ENCODE measurements at places on chromosomes 3 and 15.

DNA sequence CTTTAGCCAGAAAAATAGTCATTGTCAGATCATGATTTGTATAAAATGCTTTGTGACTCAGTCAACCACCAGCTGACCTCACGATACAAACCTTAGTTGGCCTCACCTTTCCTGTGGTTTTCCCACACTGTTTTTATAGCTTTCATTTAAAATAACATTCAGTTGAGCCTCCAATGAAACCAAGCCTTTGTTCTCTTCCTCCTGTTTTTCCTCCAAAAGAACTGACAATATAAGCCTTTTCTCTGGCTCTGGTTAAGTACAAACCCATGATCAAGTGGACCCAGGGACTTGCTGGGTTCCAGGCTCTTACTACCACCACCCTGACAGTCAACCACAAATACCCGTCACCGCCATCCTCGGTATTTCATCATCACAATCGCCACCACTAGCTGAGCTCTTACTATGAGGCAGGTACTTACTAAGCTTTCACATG, 81.7 kb downstream of the TAMM41 start:
- DNase-seq = no peak

- DNase-seq = no peak
Measured at GRCh38 chr3:81406318-81406717, 355.1 kb downstream of the GBE1 start.

- no peak for DNase-seq
Measured at GRCh38 chr15:73751899-73752805, 999 bp downstream of the INSYN1 start.

DNA sequence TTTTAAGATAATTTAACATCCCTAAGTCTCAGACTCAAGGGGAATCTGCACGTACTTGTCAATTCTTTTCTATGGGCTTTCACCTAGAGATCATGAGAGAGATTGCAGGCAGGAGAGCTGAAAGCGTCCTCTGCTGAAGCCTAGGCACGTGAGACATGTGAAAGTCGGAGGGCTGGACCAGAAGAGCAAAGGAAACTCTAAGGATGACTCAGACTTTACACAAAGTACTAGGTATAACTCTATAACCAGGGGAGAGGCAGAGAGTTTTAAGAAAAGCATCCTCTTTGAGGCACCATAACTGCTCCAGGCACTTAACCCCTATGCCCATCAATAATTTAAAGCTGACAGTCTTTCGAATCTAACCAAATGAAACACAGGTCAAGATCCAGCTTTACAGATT, 436.6 kb downstream of the VGLL3 start:
- no peak for DNase-seq

DNA sequence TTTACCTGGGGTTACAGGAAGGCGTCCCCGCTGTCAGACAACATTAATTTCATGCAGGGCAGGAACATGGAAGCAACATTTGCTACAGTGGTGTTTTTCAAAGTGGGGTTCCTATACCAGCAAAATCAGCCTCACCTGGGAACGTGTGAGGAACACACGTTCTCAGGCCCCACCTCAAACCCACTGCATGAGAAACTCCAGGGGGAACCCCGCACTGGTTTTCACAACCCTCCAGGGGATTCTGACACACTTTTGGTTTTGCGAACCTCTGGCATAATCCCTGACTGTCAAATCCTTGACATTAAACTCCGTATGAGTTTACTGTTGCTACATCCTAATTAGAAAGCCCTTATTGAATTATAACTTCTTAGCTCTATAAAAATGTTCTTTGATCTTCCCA, 127.7 kb downstream of the LRRK1 start:
- no peak for DNase-seq

DNA sequence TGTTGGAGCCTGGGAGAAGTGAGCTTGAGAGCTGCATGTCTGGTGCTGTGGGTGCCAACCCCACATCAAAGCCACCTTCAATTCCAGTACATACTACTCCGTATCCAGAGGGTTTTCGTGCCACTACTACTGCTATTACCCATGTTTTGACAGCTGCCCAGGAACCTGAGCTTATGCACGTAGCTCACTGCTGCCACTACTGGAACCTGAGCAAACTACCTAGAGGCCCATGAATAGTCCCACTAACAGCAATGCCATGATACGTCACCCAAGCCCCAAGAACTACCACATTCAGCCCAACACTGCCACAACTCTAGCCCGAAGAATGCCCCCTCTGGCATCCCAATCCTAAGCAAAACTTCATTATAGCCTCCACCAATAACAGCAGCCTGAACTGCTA, 215.2 kb upstream of the BCHE start:
- DNase-seq = no peak

- no peak for DNase-seq
Measured at GRCh38 chr15:75830910-75831805, 12.1 kb upstream of the UBE2Q2 start.

GRCh38 chr15:27820232-27820631, 278.9 kb downstream of the OCA2 start:
- DNase-seq = no peak

GRCh38 chr15:35871282-35871681, 325.3 kb upstream of the DPH6 start:
- no peak for DNase-seq

DNA sequence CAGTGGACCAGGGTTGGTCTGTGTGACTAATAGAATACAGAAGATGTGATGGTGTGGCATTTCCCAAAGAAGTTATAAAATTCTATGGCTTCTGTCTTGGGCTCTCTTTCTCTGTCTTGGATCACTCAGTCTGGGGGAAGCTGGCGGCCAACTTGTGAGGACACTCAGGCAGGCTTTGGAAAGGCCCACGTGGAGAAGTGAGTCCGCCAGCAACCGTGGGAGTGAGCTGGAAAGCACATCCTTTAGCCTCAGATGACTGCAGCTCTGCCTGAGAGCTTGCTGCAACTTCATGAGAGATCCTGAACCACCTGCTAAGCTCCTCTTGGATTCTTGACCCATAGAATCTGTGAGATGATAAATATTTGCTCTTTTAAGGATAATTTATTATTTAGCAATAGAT, 72.0 kb upstream of the RASGRP1 start:
- no peak for DNase-seq

GRCh38 chr15:58182460-58183163, 44.4 kb downstream of the AQP9 start:
- no peak for DNase-seq

GRCh38 chr3:124972457-124972856, 37.9 kb upstream of the MUC13 start:
- no peak for DNase-seq

DNA sequence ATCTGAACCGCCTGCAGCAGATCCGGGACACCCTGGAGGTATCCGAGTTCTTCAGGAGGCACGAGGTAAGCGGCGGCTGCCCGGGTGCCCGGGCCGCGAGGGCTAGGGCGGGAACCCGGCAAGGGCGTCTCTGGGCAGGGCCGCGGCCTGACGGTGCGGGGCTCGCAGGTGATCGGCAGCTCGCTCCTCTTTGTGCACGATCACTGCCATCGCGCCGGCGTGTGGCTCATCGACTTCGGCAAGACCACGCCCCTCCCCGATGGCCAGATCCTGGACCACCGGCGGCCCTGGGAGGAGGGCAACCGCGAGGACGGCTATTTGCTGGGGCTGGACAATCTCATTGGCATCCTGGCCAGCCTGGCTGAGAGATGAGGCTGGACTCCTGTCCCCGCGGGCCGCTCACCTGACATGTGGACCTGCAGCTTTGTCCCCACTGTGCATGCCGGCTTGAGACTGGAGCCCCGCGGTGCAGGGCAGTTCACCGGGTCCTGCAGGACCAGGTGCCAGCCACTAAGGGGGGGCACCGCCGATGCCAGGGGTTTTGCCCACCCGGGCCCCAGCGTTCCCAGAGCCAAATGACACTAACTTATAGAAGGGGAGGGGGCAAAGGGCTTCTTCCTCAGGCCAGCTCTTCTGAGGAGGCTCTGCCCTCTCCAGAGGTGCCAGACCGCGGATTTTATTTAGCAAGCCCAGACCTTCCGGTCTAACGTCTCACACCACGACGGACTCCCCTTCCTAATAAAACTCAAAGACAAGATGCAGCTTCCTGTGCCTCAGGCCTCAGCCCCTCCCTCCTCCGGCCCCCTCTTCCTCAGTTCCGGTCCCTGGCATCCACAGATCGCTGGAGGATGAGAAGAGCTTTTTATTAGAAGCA, 9.4 kb downstream of the ITPKA start:
- no peak for DNase-seq

- DNase-seq = peak; percentile 25
Measured at GRCh38 chr3:185280572-185281365, 26.9 kb upstream of the EHHADH start.

DNA sequence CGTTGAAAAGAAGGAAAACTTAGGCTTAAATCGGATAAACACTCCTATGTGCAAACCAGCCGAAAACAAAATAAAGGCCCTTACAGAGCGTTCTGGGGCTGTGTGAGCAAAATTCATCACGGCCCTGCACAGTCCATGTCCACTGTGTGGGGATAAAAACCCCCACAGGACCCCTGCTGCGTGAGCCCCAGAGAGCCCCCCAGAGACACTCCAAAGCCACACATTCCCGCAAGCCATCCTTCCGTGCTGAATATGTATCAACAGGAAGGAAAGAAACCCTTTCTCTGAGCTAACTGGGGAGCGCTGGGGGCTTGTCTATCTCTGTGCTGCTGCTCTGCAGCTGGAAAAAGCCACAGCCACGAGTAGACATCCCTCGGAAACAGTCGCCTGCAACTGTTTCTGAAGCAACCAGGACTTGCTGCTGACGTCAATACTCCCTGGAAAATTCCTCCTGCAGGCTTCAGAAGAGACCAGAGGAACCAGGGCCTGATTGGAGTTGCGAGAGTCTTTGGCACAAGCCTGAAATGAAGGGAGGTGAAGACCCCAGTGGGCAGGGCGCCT, 72.7 kb downstream of the NUP210 start:
- DNase-seq = no peak

DNA sequence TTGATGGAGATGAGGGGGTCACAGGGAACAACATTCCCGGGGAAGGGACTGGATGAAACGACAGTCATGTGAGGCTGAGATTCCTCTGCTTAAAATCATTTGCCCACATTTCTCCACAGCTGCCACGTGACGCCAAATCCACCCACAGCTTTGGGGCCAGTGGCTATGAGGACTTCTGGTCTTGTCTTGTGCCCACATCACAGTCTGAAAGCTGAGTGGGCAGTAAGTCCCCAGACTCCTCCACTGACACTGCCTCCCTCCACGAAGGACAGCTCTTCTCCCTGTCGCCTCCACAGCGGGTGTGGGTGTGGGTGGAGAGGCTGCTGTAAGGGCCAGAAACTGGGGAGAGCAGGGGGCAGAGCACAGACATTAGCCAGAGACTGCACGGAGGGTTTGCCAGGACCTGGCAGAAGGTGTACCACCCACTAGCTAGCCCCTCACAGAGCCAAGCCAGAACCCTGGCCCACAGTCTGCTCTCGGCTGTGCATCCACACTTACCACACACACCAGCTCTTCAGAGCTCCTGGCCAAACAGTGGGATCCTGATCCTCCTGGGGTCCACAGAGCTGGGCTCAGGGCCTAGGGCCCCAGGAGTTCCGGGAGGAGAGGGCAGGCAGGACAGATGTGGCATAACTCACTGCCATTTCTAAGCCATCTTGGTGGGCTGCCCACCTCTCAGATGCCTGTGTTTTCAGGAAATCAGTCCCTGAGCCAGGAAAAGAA, 24.2 kb downstream of the RAB6B start:
- no peak for DNase-seq

DNA sequence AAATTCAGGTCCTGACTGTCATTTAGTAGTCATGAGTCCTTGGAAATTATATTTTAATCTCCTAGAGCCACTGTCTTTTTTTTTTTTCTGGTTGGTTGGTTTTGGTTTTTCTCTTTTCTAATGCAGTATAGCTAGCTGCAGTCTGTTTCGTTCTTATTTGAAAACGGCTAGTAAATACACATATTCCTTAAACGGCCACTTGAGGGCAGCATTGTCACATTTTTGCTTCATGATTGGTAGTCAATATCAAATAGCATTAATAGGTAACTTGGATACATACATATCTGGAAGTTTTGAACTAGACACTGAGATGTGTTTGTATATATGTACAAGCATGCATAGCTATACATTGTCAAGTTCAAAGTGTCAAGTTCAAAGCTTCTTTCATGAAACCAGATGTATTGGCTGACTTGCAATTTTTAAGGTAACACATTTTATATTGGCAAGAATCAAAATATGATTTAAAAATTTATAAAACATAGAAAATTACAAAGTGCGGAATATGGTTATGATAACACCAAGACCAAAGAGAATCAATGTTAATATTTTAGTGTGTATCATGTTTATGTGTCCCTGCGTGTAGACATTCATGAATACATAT, 22.5 kb downstream of the GABRA5 start:
- DNase-seq = no peak

- DNase-seq = no peak
Measured at GRCh38 chr3:127209840-127210653, 17.1 kb downstream of the PRR23E start.

DNA sequence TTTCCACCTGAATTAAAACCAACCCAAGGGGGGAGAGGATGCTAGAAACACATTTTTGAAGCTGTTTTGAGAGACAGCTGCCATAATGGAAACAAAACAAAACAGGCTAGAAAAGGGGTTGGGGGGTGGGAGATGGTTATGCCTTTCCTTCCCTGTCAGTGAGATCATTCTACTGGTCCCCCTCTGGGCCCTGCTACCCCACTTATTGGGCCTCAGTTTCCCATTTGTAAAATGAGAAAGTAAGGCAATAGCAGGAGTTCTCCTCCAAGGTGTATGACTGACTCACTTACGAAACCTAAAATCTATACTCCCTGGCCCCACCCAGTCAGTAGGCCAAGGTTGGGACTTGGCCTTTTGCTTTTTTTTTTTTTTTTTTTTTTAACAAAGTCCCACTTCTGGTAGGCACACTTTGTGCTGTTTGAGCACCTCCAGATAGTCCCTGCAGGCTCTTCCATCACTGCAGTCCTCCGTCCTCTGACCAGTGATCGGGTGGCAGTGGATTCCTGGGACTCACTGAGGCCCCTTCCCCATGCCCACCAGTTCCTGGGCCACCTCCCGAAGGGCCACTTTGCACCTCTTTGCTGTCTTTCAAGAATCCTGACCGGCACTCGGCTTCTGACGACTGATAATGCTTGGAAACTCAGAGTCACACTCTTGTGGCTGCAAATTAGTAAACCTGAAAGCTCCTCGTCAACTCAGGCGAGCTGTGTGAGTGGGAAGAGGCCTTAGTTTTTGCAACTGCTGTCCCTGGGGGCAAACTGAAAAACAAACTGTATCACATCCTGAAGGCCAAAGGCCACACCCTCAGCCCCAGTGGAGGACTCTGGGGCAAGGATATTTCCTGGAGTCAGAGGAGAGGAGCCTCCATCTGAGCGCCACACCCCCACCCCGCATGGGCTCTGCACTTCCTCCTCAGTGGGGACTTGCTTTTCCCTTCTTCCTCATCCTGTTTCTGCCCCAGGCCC, 6.7 kb upstream of the PSTPIP1 start:
- no peak for DNase-seq

Measured in amniotic stem cell (primary cell).